Activated naive CD8-positive, alpha-beta T cell treated with anti-CD3 and anti-CD28 coated beads, Interleukin-2, amount 50 U/mL, for 24 hours (primary cell): ENCODE measurements at places on chromosomes 13 and 19.
A peak's percentile ranks its signal among the peaks of the same experiment; 100 is the strongest.

- H3K27ac ChIP-seq: no peak overlapping the region
- H3K4me1 ChIP-seq: peaks cover 9% of the 10 kb centered on the region
- no peak for DNase-seq
- no peaks in the 10 kb centered on the region for H3K36me3 ChIP-seq
- peaks cover 19% of the 10 kb centered on the region for H3K27me3 ChIP-seq
These were observed 81.2 kb downstream of the STARD13 start for GRCh38 chr13:33204130-33204927.

DNA sequence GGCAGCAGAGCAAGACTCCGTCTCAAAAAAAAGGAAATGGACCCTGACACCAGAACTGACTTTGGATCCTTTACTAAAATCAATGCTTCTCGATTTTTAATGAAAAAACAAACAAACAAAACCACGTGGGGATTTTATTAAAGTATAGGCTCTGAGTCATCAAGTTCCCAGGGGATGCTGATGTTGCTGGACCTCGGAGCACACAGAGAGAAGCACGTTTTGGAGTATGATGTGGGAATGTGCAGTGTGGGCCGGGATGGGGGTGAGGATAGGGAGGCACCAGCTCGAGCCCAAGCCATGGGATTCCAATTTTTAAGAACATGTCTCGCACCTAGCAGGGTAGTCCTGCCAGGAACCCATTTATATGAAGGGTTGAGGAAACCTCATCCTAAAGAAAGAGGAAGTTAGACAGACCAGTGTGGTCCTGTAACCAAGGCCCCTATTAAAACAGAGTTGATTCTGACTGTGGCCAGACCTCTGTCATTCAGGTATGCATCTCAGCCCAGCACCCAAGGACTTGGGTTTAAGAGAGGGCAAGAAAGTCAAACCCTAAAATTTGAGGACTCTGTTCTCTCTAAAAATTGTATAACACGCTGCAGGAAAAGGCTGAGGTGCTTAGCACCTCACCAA lies 6.4 kb downstream of the FLT1 start:
- H3K4me1 ChIP-seq: peaks cover 28% of the 10 kb centered on the region
- H3K36me3 ChIP-seq: no peaks in the 10 kb centered on the region
- peaks cover 19% of the 10 kb centered on the region for H3K27me3 ChIP-seq
- no peak for DNase-seq
- no peak overlapping the region for H3K27ac ChIP-seq

- peaks cover 5% of the 10 kb centered on the region for H3K27me3 ChIP-seq
- H3K27ac ChIP-seq: no peak overlapping the region
- H3K4me1 ChIP-seq: peaks cover 42% of the 10 kb centered on the region
- no peak overlapping the region for H3K4me3 ChIP-seq
These were observed 233.5 kb upstream of the SERP2 start for GRCh38 chr13:44140146-44140545.

- peak; percentile 78 for DNase-seq
- peaks cover 2% of the 10 kb centered on the region for H3K36me3 ChIP-seq
- peak overlapping the region; percentile 89 for H3K27ac ChIP-seq
- H3K4me3 ChIP-seq: peak overlapping the region; percentile 86
- H3K27me3 ChIP-seq: peaks cover 2% of the 10 kb centered on the region
These were observed 1.8 kb downstream of the DBP start for GRCh38 chr19:48635263-48635965.

- peaks cover 27% of the 10 kb centered on the region for H3K36me3 ChIP-seq
- DNase-seq: no peak
- peak overlapping the region; percentile 92 for H3K4me3 ChIP-seq
- H3K27me3 ChIP-seq: no peaks in the 10 kb centered on the region
- H3K4me1 ChIP-seq: peaks cover 64% of the 10 kb centered on the region
These were observed 776 bp downstream of the DNAJC3 start for GRCh38 chr13:95677564-95678266.

DNA sequence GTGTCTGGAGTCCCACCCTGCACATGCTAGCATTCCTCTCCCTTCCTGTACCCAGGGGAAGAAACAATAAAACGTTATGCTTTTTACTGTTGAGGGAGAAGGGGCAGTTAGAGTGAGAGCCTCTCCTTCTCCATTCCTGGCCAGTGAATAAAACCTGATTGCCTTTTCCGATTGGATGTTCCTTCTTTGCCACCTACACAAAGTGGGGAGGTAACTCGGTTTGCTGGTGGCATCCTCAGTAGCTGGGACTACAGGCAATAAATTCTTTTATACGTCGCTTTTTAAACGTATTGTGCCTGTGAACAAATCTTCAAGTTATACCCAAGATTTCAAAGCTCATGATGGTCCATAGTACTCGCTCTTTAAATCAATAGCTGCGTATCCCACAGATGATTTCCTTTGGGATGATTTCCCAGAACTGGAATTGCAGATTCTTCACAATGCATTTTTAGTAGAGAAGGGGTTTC lies 660 bp upstream of the MVB12A start:
- no peaks in the 10 kb centered on the region for H3K27me3 ChIP-seq
- DNase-seq: no peak
- H3K4me3 ChIP-seq: peak overlapping the region; percentile 88
- peaks cover 16% of the 10 kb centered on the region for H3K4me1 ChIP-seq
- H3K36me3 ChIP-seq: peaks cover 4% of the 10 kb centered on the region

GRCh38 chr13:59364641-59365085 lies 799.1 kb downstream of the DIAPH3 start:
- no peaks in the 10 kb centered on the region for H3K4me1 ChIP-seq
- no peak for DNase-seq
- no peak overlapping the region for H3K4me3 ChIP-seq
- H3K27me3 ChIP-seq: peaks cover 2% of the 10 kb centered on the region
- no peak overlapping the region for H3K27ac ChIP-seq

DNA sequence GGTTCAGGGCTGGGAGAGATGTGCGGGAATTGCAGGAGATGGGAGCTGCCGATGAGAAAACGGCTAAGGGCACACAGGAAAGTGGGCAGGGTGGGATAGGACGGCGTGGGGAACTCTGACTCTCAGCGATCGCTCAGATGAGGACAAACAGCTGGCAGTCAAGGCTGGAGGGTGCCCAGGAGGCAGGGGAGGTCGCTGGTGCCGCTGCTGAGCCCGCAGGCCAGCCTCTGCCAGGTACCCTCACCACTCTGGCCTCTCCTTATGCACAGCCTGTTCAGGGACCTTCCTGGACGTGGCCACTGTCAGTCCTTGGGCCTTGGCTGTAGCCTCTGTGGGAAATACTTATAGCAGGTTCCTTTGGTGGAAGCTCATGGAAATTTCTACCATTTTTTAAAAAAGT lies 308.6 kb downstream of the TEX29 start:
- H3K27ac ChIP-seq: peak overlapping the region; percentile 35
- H3K36me3 ChIP-seq: no peaks in the 10 kb centered on the region
- no peaks in the 10 kb centered on the region for H3K27me3 ChIP-seq
- no peak overlapping the region for H3K4me3 ChIP-seq
